H4 (cell line): ENCODE measurements at places on chromosomes 12 and 14.
A peak's percentile ranks its signal among the peaks of the same experiment; 100 is the strongest.

- DNase-seq, result no peak
These were observed 5.6 kb upstream of the STAT6 start for GRCh38 chr12:57116580-57117281.

GRCh38 chr14:100606687-100607610, 19.7 kb upstream of the BEGAIN start:
- no peak for DNase-seq

DNA sequence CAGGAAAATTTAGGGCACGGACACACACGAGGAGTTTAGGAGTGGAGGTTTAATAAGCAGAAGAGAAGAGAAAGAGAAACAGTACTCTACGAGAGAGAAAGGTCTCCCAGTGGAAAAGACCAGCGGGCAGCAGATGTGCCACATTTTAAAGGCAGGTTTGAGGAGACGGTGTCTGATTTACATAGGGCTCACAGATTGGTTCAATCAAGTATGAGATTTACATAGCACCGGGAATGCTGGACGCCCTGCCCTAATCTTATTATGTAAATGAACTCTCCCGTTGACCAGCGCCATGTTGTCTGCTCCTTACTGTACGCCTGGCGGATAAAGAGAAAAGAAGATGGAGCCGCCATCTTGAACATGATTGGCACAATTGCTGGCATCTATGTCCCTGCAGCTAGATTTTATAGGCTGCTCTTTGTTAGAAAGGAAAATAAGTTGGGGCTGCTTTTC, 17.9 kb downstream of the NFKBIA start:
- DNase-seq, result no peak

GRCh38 chr12:55072083-55072482, 52.3 kb downstream of the NEUROD4 start:
- peak; percentile 62 for DNase-seq

DNA sequence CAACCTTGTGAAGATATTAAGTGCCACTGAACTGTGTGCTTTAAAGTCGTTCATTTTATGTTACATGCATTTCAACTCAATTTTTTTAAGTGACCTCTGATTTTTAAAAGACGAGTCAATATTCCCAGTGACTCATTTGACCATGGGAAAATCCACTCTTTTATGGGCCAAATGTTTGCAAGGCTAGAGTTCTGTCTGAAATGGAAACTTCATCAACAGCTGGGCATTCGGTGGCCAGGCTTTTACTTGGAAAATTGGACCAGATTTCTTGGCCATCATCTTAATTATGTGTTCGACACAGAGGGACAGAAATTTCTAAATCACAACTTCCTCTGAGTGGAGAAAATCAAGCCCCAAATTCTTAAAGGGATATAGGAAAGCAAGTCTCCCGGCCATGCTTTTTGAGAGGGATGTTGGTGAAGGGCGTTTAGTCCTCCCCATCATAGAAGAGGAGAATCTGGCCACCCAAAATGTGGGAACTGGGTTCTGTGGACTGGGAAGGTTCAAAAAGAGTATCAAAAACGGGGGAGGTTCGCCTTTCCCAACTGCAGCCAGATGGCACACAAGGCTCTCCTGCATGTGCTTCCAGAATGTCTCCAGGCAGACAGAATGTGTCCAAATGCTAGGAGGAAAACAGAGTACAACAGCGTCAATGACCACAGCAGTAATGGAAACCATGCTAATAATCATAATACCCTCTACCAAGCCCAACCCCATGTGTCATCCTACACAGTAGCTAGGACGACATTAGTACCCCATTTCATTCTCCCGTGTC, 40.9 kb upstream of the FZD10 start:
- DNase-seq, result no peak

DNA sequence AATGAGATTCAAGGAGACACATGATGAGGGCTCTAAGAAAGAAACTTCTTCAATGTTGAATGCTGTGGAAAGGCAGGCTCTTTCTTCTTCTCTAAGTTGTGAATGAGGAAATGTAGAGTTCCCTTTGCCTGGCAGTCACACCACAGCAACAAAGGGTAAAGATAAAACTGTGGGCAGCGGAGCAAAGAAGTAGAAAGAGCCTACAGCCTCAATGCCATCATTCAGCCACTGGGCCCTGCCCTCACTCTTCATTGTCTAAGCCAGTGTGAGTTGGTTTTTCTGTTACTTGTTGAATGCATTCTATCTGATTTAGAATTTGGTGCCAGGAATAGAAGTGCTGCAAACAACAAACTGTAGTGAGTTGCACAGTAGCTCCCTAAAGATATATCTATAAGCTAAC, 12.2 kb downstream of the SDR9C7 start:
- DNase-seq, result no peak
